Activated CD8-positive, alpha-beta memory T cell treated with anti-CD3 and anti-CD28 coated beads for 4 hours (primary cell): ENCODE measurements at places on chromosomes 3 and 15.
A peak's percentile ranks its signal among the peaks of the same experiment; 100 is the strongest.

GRCh38 chr3:18035641-18036449, 293.4 kb upstream of the TBC1D5 start:
- no peak for DNase-seq

DNA sequence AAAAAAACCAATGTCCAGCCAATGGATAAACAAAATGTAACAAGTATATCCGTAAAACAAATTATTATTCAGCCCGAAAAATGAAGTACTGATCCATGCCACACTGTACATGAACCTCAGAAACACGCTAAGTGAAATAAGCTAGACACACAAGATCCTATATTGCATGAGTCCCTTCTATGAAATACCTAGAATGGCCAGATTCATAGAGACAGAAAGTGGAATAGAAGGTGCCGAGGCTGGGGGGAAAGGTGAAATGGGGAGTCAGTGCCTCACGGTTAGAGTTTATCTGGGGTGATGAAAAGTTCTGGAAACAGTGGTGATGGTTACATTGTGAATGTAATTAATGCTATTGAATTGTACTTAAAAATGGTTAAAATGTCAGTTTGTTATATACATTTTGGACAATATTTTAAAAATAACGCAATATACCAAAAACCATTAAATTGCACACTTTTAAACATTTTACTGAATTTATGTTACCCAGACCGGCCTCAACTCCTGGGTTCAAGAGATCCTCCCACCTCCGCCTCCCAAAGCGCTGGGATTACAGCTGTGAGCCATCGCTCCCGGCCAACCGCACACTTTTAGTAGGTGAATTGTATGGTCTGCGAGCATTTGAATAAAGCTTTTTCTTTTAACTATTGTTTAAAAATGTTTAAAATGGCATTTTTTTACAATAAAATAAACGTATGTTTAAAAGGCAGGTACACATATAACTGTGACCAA, 2.1 kb downstream of the RNF168 start:
- no peak for DNase-seq

- DNase-seq = no peak
These were observed 4.6 kb downstream of the CFAP100 start for GRCh38 chr3:126399351-126399735.

- no peak for DNase-seq
These were observed 58.4 kb upstream of the CDV3 start for GRCh38 chr3:133515127-133515526.

GRCh38 chr3:106097817-106098435, 229.1 kb upstream of the CBLB start:
- DNase-seq = no peak

- no peak for DNase-seq
These were observed 450.6 kb upstream of the TBL1XR1 start for GRCh38 chr3:177647876-177648275.

DNA sequence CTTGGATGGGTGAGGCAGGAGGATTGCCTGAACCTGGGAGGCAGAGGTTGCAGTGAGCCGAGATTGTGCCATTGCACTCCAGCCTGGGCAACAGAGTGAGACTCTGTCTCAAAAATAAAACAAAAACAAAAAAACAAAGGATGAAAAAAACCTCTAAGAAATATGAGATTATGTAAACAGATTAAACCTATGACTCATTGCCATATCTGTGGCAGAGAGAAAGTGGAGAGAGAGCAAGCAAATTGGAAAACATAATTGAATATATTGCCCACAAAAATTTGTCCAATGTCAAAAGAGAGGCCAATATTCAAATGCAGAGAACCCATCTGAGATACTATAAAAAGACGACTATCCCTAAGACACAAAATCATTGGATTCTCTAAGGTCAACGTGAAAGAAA, 1106.0 kb downstream of the OTOL1 start:
- DNase-seq = no peak

GRCh38 chr15:49185473-49185872, 15.4 kb downstream of the GALK2 start:
- no peak for DNase-seq

DNA sequence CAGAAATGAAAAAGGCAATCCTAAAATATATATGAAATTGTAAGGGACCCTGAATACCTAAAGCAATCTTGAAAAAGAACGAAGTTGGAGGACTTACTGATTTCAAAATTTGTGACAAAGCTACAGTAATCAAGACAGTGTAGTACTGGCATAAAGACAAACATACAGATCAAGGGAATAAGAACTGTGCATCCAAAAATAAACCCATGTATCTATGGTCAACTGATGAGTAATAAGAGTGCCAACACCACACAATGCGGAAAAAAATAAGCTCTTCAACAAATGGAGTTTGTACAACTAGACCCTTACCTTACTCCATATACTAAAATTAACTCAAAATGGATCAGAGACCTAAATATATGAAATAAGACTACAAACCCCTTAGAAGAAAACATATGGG, 29.6 kb downstream of the GSK3B start:
- no peak for DNase-seq

DNA sequence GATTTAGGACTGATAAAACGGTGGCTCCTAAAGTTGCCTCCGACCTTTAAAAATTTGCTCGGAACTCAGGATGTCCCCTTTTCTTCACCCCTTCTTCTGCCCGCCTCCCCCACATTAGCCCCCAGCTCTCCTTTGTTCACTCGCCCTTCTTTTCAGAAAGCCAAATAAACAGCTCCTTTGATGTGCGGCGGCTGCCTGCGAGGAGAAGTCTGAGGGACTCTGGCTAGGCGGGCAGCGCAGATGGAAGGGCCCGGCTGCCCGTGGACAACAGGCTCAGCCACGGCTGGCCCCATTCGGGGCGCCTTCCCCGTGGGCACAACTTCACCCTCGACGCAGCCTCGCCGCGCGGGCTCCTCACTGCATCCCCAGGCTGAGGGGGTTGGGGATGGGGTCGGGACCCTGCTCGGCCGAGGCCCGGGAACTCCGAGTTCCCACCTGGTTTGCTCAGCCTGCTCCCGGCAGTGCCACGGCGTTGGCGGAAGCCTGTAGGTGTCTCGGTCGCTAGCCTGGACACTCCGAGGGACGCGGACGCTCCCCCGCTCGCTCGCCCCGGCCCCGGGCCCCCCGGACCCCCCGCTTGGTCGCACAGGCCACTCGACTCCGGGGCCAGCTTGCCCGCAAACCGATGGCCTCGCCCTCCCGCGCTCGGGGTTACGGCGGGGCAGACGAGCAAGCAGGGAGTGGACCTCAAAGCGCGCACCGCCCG, 897 bp upstream of the TLE3 start:
- no peak for DNase-seq

DNA sequence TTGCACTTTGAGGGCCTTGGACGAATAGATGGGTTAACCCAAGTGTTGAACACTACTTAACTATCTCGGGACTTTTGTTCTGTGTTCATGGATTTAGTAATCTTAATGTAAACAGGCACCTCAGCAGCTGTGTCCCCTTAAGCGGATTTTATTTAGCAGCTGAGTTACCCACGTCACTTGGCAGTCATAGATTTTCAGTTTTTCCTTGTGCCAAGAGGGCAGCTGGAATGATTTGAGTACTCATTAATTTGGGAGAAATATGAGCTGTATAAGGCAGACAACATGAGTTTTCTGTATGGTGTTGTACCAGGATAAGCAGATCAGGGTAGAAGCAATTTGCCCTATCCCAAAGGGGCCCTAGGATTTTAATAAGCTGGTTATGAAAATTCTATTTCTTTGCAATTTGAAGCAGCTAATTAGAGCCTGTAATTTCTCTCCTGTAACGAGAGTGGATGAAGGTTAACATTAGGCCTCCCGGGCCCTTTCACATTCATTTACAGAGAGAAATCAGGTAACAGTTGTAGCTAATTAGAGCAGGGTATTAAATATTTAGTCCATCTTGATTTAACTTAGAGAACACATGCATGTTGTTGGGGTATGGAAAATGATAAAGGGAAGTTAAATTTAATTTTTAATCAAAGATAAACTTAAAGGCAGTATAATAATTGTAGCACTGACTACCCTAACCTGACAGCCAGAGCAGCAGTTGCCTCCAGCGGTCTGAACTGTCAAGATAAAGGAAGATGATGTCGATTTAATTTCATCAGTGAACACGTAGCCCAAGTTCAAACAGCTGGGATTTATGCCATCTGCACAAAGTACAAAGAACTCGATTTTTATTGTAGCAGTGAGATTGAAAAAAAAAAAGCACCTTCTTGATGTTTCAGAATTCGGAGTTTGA, 194.5 kb downstream of the LRTM1 start:
- DNase-seq = no peak

DNA sequence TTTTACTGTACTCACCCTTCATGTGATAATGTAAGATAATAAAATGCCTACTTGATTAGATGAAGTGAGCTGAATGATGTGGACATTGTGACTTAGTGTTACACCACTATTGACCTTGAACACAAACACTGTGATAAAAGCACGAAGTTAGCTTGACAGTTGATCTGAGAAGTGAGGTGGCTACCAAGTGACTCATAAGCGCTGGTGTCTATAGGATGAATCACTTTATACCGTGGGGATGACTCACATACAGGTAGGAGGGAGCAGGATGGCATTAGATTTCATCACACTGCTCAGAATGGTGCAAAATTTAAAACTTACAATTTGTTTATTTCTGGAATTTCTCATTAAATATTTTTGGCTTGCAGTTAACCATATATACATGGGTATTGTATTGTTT, 174.7 kb upstream of the CNTN3 start:
- DNase-seq = no peak

DNA sequence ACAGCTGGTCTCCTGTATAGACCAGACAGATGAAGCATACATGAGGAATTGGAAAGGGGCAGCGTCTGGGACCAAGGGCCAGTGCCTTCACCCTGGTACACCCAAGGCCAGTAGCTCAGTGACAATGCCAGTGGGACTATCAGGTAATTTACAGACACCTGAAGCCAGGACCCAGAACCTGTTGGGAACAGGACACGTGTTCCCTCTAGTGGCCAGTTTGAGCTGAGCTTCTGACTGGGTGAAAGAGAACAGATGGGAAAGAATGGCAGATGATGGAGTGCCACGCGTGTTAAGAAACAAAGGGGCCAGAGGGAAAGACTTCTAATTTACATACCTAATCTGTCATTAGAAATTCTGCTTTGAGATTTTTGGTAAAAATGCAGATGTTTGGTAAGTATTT, 5.1 kb upstream of the SLC25A38 start:
- peak; percentile 44 for DNase-seq

DNA sequence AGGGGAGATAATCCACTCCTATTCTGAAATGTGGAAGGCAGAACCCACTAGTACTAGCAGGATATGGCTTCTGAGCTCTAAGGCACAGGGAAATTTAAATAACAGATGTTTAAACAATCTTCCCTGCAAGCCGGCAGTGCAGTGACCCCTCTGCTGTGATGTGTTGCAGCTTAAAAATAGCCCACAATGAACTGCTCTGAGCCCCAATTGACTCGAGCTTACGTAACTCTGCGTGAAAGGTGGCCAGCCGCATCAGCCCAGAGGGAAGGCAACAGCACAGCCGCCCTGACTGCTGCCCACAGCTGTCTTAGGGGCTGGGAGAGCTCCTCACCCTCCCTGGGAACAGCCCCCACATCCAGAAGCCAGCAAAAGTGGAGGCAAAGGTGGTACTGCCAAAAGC, 12.5 kb upstream of the CAMKV start:
- no peak for DNase-seq

DNA sequence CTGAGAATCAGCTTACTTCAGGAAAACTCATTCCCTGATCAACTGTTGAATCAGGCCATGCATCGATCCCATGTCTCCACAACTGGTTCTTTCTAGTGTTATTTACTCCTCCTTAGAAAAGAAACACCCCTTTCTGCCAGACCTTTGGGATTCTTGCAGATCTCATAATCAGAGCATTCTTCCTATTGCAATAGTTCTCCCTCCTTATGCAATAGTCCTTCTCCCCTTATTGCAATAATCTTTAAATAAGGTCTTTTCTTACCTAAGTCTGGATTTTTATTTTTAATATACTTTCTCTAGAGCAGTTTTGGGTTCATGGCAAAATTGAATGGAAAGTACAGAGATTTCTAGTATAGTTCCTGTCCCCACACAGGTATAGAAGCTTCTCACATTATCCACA, 141.9 kb upstream of the SGO1 start:
- DNase-seq = no peak

GRCh38 chr15:70152070-70152480, 54.4 kb upstream of the TLE3 start:
- DNase-seq = no peak

DNA sequence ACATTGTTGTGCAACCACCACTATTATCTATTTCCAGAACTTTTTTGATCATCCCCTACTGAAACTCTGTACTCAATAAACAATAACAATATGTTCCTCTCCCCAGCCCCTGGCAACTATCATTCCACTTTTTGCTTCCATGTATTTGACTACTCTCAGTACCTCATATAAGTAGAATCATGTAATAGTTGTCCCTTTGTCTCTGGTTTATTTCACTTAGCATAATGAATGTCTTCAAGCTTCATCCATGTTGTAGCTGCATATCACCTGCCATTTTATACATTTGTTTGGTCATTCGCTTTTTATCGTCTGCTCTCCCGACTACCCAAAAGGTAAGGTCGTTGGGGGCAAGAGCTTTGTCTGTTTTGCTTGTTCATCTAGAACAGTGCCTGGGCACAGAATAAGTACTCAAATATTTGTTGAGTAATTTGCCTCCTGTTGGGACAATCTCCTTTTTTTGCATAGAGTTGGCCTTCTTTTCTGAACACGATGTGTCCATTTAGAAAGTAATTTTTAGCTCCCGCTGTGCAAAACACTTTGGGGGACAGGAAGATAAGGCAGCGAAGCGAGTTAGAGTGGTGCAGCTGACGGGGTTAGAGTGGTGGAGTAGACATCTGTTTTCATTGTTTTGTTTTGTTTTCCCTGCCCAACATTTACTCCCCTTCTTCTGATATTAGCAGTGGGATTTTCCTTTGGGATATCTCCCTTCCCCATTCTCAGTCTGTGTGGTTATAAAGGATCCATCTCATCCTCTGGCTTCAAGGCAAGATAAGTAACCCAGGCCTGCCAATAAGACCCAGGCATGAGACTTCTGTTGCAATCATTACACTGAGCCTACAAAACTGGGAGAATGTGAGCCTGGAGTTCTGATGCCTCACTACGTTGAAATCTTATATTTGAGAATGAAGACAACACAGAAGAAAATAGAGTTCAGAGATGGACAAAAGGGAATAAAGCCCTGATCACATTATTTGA, 83.4 kb upstream of the RNU6-1 start:
- no peak for DNase-seq

- DNase-seq = no peak
These were observed 7.2 kb downstream of the ISG20 start for GRCh38 chr15:88646088-88646405.
